ENCODE measurements at places on chromosomes 6 and 20.

GRCh38 chr20:53020834-53021233, 48.7 kb downstream of the TSHZ2 start:
- DNase-seq: no peak

DNA sequence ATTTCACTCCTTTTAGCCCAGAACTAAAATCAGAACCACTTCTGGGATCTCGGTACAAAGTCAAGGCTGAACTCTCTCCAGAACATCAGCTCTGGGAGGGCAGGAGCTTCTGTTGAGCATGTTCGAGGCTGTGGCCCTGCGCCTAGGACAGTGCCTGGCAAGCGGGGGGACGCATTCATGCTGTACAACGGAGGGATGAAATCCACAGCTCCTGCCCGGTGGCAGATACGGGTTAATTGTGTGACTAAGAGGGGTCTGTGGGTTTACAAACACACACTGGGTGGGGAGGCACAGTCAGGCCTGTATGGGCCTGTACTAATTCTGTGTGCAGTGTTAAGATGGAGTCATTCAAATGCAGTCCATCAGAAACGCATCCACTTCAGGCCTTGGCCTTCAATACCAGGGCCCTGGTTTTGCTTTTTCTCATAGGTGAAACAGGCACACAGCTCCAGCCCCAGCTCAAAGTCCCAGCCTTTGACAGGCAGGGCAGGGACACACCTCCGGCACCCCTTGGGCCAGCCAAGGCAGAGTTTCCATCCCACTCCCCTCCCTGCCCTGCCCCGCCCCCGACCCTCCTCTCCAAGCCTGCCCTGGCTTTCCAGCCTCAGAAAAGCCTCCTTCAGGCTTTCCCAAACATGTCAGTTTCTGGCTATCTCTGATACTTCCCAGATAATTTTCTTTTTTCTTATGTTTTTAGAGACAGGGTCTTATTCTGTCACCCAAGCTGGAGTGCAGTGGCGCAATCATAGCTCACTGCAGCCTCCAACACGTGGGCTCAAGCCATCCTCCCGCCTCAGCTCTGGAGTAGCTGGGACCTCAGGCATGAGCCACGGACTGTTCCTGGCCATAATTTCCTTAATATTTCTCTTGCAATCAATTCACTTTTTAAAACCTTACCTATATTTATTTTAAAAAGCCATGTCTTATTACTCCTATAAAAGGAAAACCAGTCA, 109.8 kb downstream of the SULF2 start:
- DNase-seq: no peak

DNA sequence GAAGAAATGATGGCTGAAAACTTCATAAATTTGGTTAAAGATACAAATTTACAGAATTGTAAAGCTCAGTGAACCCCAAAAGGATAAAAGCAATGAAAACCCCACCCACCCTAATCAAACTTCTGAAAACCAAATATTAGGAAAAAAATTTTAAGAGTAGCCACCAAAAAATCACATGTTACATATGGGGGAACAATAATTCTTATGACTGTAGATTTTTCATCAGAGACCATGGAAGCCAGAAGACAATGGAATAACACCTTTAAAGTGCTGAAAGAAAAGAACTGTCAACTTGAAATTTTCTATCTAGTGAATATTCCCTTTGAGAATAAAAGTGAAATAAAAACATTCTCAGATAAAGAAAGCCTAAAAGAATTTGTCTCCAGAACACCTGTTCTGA, 24.4 kb downstream of the PROCR start:
- no peak for DNase-seq

GRCh38 chr6:104689551-104690205, 170.0 kb downstream of the HACE1 start:
- DNase-seq: no peak

- DNase-seq: no peak
Observed at GRCh38 chr6:23202207-23202606, 632.8 kb downstream of the HDGFL1 start.

GRCh38 chr20:10662661-10663458, 10.9 kb downstream of the JAG1 start:
- DNase-seq: no peak

DNA sequence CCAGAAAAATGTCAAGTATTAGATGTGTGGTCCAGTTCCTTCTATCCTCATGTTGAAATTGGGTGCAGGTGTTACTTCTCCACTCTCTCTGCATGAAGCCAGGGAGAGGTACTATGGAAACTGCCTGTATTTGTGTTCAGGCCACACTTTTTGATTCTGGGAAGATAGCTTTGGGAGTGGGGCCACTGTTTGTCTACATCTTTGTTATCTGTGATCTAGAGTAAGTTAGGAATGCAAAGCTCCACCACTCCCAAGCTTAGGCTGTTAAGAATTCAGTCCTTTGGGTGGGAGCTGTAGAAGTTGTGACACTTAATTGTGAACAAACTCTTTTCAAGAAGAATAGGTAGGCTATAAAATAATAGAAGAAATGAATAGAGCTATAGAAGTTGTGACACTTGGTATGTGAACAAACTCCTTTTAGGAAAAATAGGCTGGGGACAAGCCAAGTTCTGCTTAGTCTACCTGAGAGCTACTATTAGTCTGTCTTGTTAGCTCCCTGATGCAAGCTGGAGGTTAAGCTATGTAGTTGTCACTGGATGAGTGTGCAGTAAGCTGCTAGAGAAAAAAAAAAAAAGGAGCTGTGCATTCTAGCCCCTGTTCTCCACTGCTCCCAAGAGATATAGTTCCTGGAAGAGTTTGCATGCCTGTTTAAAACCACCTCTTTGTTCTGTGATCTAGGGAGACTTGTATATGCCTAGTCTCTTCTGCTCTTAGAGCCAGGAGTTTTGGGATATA, 7.1 kb upstream of the GFRAL start:
- no peak for DNase-seq

GRCh38 chr6:14429396-14429795, 311.8 kb downstream of the CD83 start:
- no peak for DNase-seq

DNA sequence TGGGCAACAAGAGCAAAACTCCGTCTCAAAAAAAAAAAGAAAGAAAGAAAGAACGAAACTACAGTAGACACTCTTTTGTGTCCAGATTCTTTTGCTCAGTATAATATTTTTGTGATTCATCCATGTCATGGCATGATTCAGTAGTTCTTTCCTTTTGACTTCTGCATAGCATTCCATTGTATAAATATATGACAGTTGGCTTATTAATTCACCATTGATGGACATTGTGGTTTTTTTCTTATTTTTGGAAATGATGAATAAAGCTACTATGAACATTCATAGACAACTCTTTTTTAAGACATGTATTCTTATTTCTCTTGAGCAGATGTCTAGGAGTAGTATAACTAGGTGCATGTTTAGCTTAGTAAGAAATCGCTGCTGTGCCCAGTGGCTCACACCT, 10.3 kb upstream of the IER3 start:
- no peak for DNase-seq

DNA sequence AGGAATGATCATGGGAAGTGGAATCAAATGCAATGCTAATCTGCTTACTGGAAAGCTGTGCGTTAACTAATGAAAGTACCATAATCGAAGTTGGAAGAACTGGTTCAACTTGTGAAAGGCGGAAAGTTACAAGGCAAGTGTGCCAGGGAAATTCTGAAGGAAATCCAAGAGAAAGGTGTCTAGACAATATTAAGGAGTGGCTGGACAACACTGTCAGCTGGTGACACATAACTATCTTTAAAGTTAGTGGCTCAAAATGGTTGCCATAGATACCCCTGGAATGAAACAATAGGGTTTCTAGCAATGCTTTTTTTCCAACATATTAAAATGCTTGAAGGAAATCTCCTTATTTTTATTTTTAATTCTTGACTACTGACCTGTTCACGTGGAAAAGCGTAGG, 90.4 kb downstream of the BMP2 start:
- no peak for DNase-seq

- DNase-seq: no peak
Observed at GRCh38 chr6:124800222-124800621, 162.0 kb upstream of the RNF217 start.

DNA sequence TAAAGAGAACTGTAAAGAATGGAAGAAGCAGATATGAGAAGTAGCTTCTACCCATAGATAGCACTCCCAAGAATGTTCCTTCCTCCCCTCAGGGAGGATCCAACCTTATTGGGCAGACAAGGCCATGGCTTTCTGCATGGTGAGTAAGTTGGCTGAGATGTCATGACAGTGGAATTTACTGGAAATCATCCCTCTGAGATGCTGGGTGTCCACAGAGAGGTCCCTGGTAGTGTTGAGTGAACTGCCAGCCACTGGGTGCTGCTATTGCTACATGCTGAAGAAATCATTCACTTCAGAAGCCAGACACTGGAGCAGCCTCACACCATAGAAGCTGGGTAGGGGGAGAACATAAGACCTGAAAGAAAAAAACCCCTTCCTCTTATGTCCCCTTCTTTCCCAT, 46.4 kb upstream of the FERMT1 start:
- DNase-seq: no peak

GRCh38 chr20:47663354-47664067, 121.8 kb downstream of the SULF2 start:
- DNase-seq: peak; percentile 22

- no peak for DNase-seq
Observed at GRCh38 chr20:47926731-47927130, 141.4 kb upstream of the SULF2 start.

DNA sequence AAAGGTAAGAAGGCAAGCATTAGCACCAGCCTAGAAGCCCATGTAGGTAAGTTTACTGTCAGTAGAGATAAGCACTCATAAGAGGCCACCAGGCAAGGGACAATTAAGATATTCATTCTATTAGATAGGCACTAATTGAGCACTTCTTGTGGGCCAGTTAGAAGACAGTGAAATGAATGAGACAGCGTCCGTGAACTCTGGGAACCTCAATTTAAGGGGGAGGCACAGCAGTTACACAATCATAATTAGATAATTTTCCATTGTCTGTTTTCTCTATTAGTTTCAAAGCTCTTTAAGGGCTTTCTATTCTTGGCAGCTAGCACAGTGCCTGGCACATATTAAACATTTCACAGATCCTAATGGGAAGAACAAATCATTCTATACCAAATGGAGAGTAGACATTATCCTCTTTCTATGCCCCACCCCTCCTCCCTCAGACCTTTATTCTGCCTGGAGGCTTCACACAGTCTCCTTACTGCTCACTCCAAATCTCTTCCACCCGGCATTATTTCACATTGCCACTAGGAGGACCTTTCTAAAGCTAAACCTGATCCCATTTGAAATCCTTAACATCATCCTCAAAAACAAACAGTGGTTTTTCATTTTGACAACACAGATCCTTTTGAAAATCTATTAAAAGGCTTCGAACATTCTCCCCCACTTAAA, 529.6 kb downstream of the ADGRB3 start:
- DNase-seq: no peak

DNA sequence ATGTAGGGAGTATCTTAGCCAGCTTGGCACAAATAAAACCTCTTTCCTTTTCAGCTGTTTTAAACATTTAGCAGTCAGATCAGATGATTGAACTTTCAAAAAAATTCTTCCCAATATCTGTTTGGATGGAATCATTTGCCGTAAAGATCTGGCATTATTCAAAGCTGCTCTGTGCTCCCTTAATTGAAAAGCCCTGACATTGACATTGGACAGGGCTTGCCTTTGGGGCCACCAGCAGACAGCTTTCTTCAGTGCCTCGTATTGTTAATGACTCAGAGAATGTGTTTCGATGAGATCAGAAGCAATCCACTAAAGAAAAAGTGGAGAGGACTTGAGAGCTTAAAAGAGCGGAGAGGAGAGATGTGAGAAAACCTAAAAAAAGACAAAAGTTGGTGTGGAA, 343.5 kb downstream of the NRN1 start:
- no peak for DNase-seq

- DNase-seq: no peak
Observed at GRCh38 chr20:43723735-43724134, 3.1 kb downstream of the GTSF1L start.

DNA sequence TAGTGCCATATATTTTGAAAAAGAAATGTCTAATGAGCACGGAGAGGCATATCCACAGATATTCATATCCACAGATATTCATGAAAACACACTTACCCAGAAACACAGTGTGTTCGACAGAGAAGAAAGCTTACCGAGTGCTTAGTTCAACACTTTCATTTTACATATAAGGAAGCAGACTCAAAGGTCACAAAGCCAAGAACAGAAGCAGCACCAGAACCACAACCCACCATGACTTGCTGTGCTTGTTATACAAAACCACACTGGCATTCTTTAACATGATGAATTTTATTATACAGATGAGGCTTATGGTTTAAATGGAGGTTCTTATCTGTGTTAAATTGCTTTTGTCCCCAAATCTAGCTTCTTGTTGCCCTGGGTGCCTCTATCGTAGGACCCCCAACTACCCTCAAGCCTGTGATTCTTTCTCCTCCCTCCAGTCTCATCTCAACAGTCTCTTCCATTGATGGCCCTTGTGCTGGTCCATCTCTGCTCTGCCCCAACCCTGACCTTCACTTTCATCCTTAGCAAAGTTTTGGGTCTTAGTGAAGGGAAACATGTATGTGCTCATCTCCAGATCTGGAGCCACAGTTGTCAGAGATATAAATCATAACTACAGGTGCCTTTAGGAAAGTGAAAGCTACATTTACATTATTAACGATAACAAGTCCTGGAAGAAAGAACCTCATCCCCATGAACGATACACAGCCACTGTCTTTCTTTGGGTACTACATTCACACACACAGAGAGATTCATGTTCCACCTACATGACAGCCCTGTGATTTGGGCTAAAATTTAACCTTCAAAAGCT, 40.0 kb downstream of the SF3B5 start:
- no peak for DNase-seq

DNA sequence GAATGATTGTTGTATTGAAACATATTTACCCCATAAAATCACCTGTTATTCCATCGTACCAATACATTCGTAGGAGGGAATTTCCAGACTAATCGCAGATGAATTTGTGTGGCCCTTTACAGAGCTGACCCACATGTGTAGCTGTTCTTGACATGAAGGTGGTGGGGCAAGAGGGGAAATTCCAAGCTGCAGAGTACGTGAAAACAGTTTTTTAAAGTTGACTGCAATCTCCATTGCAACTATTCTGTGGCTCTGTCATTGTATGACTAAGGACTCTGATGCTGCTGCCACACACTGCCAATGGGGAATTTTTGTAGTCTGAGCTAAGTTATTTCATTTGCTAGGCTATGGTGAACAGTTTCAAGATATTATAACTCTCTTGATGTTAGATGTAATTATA, 46.4 kb upstream of the ADTRP start:
- no peak for DNase-seq

DNA sequence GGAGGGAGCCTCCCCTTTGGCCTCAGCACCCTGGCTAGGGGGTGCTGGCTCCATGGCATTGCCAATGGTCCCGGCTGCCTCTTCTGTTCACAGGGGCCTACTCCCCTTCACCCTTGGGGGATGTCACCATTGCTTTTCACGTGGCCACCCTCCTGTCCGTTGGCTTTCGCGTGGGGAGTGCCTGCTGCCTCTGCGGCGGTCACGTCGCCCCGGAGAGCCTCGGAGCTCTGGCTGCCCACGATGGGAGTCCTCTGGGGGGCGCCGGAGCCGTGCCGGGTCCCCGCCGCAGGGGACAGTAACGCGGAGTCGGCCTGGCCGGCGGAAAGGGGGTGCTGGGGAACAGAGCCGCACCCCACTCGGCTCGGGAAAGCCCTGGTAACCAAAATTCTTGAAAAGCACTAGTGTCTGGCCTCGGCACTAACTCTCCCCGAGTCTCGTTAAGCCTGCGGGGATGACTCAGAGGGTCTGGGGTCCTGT, 661 bp upstream of the HEBP2 start:
- no peak for DNase-seq

- no peak for DNase-seq
Observed at GRCh38 chr6:33143113-33143770, 49.0 kb downstream of the COL11A2 start.
